NCI-H1105 treated with DMSO at 0.1 percent for 48 hours (cell line): ENCODE measurements at places on chromosomes 11 and 22.

DNA sequence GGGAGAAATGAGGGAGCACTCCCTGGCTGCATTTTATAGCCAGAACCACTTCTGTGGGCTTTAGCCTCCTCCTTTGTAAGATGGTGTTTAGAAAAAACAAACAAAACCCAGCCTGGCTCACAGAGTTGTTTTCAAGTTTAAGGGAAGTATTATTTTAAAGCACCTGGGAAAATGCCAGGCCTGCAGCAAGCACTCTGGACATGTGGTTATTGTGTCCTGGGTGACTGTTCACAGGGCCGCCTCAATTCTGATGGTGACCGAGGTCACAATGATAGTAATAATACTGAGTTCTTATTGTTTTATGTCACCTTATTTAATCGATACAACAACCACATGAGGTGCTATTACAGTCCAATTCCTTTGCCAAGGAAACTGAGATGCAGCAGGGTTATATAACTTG is 20.7 kb upstream of the SLC22A12 start:
- no peak for DNase-seq

GRCh38 chr22:37807410-37808293 is at the start of gene GCAT:
Gene GCAT (plus strand): TSS chr22:37807934. CDS start chr22:37807968, 34 bp downstream.
- peak; percentile 91 for DNase-seq

DNA sequence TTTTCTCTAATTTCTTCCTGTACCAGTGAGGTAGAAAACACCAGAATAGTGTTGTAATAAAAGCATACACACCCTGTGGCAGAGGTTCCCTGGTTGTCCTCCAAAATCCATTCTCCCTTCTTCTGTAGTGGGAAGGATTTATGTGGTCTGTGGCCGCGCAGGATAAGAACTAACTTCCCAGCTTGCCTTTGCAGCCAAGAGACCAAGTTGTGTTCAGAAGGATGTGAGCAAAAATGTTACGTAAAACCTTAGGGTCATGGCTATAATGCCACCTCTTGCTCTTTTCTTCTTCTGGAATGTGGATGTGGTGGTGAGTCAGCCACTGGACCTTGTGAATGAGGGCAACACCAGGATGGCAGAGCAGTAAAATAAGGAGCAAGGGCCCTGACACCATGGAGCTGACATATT is 28.4 kb downstream of the CCDC90B start:
- DNase-seq: no peak

- no peak for DNase-seq
These were observed 421.0 kb downstream of the SOX6 start for GRCh38 chr11:15935373-15935772.

DNA sequence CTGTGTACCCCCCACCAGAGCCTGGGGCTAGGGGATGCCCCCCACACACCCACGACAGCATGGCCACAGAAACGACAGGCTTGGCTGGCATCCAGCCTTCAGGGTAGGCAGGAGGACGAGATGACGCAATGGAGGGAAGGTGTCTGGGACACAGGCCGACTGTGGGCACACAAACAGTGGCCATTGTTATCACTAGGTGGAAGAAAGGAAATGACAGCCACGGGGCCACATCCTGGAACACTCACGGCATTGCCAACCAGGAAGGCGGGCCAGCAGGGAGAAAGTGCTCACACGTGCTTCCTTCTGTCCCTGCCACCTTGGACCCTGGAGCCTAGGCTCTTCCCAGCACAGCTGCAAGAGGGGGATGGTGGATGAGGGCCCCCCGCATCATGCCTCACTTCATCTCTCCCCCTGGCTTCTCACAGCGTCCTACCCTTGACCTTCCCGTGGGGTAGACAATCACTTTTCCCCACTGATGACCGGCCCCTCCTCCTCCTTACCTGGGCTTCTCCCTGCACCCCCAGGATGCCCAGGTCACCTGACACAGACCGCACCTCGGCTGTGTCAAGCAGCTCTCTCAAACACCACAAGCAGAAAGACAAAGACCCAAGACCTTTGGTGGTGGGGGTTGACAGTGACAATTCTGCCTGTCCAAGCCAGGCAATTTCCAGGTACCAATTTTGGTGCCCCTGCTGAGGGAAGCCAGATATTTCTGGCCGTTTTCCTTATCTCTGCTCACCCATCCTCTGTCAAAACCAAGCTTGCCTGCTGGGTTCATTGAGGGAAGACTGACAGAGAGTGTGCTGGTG is 8.6 kb downstream of the PLA2G6 start:
- DNase-seq: no peak

DNA sequence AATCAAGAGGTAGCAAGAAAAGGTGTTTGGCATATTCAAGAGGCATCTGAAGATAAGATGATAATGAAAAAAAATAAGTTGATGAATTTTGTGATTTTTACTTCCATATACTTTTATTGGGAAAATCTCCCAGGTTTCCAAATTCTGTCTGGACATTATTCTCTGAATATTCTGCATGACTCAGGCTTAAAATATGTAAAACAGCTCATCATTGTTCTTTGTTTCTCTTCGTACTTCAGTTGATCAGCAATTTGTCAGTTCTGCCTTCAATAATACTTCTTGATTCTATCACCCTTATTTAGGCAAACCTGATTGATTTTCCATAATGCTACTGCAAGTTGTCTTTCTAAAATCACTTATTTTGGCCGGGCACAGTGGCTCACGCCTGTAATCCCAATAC is 30.2 kb downstream of the GTF2H1 start:
- DNase-seq: no peak

- DNase-seq: no peak
These were observed 9.2 kb upstream of the MRGPRF start for GRCh38 chr11:69022260-69022659.

DNA sequence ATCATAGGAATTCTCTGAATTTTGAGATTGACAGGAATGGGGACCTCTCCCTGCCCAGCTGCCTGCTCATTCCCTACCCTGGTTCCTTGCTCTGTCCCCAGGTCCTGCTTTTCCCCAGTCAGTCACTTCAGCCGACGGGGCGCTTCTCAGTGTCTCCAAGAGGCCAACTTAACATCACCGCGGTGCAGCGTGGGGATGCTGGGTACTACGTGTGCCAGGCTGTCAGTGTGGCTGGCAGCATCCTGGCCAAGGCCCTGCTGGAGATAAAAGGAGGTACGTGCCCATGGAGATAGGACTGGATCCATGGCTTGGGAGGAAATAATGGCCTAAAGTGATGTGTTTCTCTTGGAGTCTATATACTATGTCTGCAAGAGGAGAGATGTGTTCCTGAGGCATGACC is 7.0 kb downstream of the ROBO3 start:
- no peak for DNase-seq

DNA sequence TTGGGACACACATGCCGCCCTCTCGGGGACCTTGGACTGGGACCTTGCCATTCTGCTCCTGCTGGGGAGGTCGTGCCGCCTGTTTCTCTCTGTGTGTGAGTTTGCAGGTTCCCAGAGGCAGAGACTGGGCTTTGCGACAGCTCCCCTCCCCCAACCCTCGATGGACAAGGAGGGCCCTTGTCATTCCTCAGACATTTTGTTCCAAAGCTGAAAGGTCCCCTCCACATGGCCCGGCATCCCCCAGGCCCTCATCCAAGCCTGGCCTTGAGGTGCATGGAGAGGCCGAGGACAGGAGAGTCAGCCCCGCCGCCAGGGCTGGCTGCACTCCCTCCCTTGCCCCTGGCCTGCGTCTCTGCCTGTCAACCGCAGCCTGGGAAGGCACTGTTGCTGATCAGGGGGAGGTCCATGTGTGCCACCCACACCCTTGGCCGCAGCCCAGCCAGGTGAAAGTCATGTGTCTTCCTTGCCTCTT is 25.6 kb downstream of the FADS2 start:
- no peak for DNase-seq

GRCh38 chr11:111355956-111356659 is 23.0 kb downstream of the POU2AF1 start:
- DNase-seq: peak; percentile 14

DNA sequence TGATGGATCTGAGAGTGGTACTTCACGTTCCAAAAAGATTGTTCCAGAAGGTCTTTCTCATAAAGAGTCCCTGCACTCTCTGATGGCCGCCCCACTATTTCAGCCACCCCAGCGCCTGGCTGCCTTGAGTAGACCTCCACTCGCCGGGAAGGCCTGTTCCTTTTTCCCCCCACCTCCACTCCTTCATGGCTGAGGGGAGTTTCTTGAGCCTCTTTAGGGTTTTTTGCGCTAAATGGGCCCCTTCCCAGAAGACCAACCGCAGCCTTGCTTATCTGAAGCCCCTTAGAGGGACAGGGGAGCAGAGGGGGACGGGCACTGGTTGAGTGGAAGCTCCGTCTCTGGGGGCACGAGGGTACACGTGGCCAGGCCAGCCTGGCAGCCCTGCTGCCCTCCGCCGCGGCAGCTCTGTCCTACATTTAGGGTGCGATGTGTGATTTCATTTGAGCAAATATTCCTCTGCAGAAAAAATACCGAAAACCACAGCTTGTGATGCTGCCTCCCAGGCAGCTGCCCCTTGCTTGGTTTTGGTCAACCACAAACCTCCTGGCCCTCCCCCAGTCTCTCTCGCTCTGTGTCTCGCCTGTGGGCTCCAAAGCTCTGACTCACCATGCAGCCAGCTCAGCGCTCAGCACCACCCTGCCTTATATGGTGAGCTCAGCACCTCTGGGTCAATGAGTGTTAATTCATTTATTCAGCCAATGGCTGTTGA is 88.7 kb downstream of the TP53I11 start:
- DNase-seq: no peak

- no peak for DNase-seq
These were observed 14.1 kb upstream of the LRRC10B start for GRCh38 chr11:61494381-61494961.

- DNase-seq: no peak
These were observed 644.4 kb downstream of the TBC1D22A start for GRCh38 chr22:47406896-47407295.

DNA sequence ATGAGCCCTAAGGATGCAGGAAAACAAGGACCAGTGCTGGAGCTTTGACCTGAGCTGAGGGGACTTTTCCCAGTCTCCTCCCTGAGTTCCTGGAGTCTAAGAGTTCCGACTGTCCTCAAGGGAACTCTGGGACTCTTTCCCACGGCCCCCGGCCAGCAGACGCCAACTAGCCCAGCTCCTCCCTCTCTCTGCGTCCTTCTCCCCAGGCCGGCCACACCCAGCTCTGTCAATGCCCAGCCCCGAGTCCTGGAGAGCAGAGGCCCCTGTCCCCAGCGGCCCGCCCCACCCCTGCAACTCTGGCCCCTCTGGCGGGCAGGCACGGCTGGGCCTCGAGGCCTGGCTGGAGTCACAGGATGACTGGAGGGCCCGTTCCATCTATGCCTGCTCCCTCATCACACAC is 29.8 kb downstream of the NECTIN1 start:
- no peak for DNase-seq

GRCh38 chr11:76599041-76600013 is 71.2 kb downstream of the LRRC32 start:
- DNase-seq: no peak

GRCh38 chr11:130159657-130160497 is at the start of gene ST14:
Gene ST14 (plus strand): TSS chr11:130159782. CDS start chr11:130159980, 198 bp downstream.
- peak; percentile 83 for DNase-seq

DNA sequence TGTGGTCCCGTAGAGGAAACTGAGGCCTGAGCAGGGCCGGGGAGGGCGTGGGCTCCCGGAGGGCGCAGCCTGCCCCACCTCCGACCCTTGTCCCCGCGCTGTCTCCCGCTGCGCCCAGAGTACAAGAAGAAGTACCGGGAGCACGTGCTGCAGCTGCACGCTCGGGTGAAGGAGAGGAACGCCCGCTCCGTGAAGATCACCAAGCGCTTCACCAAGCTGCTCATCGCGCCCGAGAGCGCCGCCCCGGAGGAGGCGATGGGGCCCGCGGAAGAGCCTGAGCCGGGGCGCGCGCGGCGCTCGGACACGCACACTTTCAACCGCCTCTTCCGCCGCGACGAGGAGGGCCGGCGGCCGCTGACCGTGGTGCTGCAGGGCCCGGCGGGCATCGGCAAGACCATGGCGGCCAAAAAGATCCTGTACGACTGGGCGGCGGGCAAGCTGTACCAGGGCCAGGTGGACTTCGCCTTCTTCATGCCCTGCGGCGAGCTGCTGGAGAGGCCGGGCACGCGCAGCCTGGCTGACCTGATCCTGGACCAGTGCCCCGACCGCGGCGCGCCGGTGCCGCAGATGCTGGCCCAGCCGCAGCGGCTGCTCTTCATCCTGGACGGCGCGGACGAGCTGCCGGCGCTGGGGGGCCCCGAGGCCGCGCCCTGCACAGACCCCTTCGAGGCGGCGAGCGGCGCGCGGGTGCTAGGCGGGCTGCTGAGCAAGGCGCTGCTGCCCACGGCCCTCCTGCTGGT is 1.9 kb downstream of the NLRP6 start:
- DNase-seq: no peak

DNA sequence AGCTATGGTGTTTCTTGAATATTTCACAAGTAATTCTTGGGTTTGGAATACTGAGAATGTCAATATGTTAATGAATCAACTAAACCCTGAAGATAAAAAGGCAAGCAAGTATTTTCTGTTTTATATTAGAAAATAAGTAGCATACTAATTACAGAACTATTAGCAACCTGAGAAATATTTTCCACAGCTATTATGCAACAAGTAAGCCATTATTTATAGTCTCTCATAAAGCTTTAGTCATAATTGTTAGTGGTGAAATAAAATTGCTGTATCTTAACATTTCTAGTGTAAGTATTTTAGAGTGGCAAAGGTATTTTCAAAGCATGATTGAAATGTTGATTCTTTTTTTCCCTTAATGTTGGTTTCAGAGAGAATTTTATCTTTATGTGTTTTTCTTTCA is 53.3 kb downstream of the FAR1 start:
- no peak for DNase-seq

DNA sequence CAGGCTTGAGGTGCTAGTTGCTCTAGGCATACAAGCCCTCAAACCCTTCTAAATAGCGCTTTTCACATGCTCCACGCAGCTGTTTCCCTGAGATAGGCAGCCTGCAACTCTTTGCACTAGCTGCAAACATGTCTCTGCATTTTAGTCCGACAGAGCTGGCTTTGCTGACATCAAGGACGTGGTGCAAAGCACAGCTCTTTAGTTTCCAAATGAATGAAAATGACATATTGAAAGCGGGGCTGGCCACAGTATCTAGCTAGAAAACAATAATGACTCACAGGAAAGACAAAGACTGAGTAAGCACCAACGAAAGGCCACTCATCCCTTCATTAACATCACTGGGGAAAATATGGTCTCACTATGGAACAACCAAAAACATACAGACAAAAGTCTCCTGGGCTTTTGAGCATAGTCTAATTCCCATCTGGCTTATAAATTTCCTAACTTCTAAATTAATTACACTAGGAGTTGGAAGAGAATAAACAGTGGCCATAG is 15.3 kb upstream of the ZC3H12C start:
- DNase-seq: no peak

GRCh38 chr22:46696229-46696518 is 41.9 kb downstream of the CERK start:
- DNase-seq: peak; percentile 87

DNA sequence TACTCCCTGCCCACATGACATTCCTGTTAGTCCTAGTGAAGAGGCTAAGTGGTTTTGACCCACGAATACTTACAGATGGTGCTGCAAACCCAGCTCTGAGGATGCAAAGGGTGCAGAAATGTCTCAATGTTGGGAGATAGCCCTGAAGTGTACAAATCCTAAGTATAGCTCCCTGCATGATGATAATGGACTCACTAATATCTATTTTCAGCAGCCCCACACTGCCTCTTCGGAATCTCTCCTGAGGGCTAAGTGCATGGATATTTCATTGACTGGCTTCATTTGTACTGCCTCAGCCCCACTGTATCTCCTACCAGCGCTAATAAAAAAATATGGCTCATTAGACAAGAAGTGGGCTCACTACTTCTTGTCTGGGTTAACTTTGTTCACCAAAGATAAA is 114.5 kb downstream of the KIRREL3 start:
- no peak for DNase-seq

GRCh38 chr11:133927690-133928627 is 28.8 kb downstream of the IGSF9B start:
- DNase-seq: peak; percentile 95
